ENCODE measurements at places on chromosomes 3 and 15. TPM values are rescaled to one million over a fixed set of nuclear protein-coding genes. Genes with fewer than 3 reads are reported as not detected.

Gene MAP1A
- 7.7 TPM for total RNA-seq

Gene PRSS50
- total RNA-seq: not detected

GRCh38 chr15:63869371-63870042, 35.8 kb upstream of the HERC1 start:
- no peak for DNase-seq

DNA sequence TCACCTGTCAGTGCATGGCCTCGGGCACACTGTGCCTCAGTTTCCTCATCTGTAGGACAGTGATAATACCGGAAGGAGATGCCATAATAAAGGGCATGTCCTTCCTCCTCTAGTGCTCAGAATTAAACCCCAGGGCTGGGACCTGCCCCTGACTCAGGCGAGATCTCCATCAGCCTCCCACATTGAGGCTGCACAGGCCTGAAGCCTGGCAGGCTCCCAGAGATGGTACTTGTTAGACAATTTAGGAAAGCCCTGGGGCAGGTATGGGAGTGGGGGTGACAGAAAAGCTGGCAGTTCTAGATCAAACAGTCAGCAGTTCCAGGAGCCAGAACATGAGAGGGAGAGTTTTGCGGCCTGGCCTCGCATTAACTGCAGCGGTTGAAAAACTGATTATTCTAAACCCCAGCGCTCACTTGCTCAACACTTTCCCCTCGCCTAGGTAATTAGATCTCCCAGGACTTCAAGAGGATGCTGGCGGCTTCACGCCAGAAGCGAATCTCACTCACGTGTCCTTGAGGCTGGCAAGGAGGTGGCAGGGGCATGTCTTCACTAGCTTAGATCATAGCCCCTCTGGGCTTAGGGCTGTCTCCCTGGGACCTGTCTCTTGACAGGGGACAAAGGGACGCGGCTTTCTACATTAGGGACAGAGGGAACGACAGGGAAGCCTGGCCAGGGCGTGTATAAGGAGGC, 73.1 kb downstream of the ATP2B2 start:
- DNase-seq: no peak

GRCh38 chr15:92629276-92629974, 26.1 kb downstream of the FAM174B start:
- DNase-seq: no peak

- no peak for DNase-seq
Observed at GRCh38 chr3:113614402-113614801, 82.0 kb downstream of the USF3 start.

DNA sequence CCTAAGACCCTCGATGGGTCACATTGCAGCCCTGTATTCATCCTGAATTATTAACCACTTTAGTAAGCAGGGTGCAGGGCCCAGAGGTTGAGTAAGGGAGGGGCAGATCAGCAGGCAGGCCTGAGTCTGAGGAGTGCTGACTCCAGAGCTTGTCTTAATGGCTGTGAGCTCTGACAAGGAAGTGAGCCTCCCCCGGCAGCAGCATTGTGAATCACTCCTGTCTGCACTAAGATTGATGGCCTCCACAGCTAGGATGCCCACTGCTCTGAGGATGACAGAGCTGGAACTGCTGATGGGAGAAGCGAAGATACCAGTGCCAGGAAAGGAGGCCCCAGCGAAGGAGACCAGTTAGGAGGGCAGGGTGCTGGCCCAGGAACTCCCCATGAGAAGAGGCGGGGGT, 46.5 kb upstream of the CCDC174 start:
- DNase-seq: no peak

- DNase-seq: no peak
Observed at GRCh38 chr15:38944536-38944935, 379.9 kb upstream of the RASGRP1 start.

GRCh38 chr3:168801794-168802193, 706.1 kb upstream of the GOLIM4 start:
- DNase-seq: no peak

All from NCI-H460 (cell line).